ENCODE measurements at places on chromosomes 16 and 17.

- DNase-seq, result no peak
These were observed 114.4 kb downstream of the ASIC2 start for GRCh38 chr17:33178681-33179080.

DNA sequence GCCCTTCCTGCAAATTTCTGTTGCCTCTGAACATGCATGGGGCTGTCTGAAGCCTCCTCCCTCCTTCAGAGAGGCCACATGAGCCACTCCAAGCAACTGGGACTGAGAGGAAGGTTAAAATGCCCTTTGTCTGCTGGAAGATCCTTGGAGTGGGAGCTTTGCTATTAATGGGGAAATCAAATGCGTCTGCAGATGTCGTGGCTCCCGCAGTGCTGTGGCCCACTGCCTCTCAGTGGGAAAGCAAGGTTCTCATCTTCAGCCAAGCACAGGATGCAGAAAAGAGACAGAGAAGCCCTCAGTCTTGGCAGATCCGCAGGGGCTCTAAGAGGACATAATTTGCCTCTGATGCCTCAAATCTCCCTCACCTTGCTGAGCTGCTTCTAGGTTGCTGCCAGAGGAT is 34.8 kb downstream of the PEMT start:
- DNase-seq, result no peak

- peak; percentile 45 for DNase-seq
These were observed 47.1 kb upstream of the AKTIP start for GRCh38 chr16:53549970-53550690.

DNA sequence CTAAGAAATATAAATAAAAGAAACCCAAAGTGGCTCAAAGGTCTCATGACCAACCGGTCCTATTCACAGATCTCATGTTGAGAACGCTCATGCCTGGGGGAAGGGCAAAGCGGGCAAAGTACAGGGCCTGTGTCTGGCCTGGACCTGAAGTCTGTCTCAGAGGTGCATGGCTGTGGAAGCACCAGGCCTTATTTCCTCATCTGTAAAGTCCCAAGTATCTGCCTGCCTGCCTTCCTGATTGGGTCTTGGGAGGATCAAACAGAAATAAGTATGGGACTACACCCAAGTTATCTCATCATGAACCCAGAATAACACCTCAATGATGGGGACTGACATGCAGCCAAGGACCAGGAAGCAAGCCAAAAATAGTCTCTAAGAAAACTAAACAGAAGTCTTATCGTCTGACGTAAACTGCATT is 14.2 kb downstream of the AXIN2 start:
- no peak for DNase-seq

- no peak for DNase-seq
These were observed 536.5 kb upstream of the CDH11 start for GRCh38 chr16:65658349-65658748.

- no peak for DNase-seq
These were observed 23.5 kb downstream of the CACNG5 start for GRCh38 chr17:66858226-66859083.

DNA sequence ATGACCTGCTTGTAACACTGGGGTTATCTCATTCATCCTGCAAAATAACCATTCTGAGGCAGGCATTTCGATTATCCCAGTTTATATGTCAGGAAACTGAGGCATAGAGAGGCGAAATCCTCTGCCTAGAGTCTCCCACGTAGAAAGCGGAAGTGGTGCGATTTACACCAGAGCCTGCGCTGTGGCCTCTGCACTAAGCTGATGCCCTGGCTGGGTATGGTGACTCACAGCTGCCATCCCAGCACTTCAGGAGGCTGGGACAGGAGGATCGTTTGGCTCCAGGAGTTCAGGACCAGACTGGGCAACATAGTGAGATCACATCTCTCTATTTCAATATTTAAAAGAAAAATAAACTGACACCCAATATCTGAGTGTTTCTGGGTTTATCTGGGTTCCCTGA is 59.3 kb upstream of the BCO1 start:
- DNase-seq, result no peak

GRCh38 chr17:74543891-74544760 is 1.8 kb downstream of the CD300C start:
- DNase-seq, result no peak

GRCh38 chr16:50050802-50051201 is 15.0 kb upstream of the HEATR3 start:
- no peak for DNase-seq

GRCh38 chr17:28878981-28879380 is 18.6 kb downstream of the FLOT2 start:
- no peak for DNase-seq

DNA sequence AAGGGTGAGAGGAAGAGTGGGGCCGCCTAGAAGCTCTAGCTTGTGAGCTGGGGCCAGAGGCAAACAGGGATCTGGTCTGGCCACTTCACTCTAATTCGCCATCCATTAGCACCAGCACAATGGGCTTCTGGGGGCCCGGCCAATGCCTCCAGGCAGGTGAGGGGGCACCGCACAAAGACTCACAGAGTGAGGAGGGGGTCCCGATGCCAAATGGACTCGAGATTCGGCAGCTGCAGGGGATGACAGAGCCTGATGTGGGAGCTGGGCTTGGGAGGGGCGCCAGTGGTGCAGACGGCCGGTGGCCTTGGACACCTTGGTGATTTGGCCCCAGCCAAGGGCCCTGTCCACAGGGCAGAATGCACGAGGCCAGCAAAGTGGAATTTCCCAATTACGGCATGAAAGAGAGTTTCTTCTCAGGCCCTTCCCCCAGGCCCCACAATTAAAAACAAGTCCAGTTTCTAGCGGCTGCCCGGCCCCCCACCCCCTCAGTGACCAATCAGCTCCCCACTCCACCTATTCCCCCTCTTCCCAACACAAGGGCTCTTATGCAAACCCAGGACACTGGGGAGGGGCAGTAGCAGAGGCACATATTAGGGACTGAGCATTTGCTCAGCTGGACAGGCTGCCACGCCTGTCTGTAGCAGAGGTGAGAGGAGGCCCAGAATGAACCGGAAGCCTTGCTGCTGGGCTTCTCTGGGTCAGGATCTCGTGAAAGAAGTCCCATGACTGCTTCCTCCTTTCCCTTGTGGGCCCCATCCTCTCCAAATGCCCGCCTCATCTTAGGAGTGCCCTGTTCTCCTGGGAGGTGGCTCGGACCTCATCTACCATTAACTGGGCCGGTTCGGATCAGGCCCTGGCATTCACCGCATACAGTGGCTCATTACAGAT is 39.4 kb upstream of the MTSS2 start:
- peak; percentile 79 for DNase-seq

DNA sequence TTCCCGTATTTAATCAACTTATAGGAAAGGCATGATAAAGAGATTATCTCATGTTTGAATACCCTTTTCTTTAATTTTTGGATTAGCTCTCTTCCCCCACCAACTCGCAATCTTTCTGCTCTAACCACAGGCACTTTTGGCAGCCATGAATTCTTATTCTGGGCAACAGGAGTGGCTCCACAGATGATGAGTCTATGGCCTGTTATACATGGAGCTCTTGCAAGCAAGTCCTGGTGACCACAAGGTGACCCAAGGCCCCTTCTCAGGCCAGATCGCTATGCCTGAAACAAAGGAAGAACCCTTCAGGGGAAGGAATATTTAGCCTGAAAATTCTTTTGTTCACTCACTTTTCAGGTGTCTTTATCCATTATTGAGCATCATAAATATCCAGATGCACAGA is 10.8 kb upstream of the ZNF267 start:
- DNase-seq, result no peak

- DNase-seq, result no peak
These were observed 140.1 kb downstream of the ITFG1 start for GRCh38 chr16:47320546-47321310.

- no peak for DNase-seq
These were observed 115.0 kb upstream of the CIBAR2 start for GRCh38 chr16:85227084-85227945.

DNA sequence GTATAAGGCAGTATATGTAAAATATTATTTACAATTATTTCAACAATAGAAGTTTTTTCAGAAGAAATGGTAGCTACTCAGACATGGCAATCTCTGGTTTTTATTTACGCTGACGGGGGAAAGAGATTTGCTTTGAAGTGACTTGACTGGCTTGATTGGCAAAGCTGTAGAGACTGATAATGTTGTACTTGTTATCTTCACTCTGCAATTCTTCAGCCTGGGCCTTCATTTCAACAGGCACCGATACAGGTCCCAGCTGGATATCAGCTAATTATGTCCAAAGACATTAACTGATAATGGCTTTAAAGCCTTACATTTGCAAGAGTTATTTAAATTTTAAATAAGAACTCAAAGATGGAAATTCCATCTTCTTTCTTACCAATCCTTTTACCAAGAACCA is 151.4 kb upstream of the HS3ST3A1 start:
- DNase-seq, result no peak

DNA sequence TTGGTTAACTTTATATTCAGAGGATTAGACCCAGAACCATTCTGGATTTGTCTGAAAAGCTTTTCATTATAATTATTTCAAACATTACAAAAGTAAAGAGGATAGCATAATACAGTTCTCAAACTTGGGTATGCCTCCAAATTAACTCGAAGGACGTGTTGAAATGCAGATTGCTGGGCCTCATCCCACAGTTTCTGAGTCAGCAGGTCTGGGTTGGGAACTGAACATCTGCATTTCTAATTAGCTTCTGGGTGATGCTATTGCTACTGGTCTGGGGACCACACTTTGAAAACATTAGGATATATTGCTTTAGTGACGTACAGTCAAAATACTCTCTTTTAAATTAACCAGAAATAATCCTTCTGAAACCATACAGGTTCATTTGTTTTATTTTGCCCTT is 10.0 kb downstream of the TPPP3 start:
- DNase-seq, result no peak

DNA sequence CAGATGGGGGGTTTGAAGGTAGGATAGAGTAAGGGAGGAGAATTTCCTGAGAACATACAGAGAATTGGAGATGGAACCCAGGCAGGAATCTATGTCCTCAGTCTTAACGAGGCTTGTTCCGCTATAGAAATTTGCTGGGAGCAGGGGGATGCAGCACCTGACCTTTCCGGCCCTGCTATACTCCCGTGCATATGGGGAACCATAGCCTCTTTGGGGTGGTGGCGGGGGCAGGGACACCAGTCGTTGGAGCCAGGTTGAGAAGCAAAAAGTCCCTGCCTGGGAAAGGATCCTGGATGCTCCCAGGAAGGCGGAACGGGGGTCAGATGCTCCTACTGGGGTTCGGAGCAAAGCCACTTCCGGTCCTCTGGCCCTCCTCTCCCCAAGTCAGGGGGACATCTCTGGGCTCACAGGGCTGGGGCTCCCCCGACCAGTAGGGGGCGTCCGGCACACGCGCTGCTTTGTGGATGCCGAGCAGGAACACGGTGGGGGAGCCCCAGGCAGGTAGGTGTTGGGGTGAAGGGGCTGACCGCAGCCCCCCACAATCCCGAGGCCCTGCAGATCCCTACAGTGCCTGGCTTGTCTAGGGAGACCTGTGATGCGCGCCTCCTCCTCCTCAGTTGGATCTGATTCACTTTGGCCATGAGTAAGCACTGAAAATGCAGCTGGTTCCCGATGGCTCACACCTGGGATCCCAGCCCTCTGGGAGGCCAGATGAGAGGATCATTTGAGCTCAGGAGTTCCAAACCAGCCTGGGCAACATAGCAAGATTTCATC is 15.5 kb upstream of the TFAP4 start:
- peak; percentile 82 for DNase-seq

GRCh38 chr16:12201216-12201615 is 224.7 kb downstream of the SNX29 start:
- DNase-seq, result no peak

DNA sequence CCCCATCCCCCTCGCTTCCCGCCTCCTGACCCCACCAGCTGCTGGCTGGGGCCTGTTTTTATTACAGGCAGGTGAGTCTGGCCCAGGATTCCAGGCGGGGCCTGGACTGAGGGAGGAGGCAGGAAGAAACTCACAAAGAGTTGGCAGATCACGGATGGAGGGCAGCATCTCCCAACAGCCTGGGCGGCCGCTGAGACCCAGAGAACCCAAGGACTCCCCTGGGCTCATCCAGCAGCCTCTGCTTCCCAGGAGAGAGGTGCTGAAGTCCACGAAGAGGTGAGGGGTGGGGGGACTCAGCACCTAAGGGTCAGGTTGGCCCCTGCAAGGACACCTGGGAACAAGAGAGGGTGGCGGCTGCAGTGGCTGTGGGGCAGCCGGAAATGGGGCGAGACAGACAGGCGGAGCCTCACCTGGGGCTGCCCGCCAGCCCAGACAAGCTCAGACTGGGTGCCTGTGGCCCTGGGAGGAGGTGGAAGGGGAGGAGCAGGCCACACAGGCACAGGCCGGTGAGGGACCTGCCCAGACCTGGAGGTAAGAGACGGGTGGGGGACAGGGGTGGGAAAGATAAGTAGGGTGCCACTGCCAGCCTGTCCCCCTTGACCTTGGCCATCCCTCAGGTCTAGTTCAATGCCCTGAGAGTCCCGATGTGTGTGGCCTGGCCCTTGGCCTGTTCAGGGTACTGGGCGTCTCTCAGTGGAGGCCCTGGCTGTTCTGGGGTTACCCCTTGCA is 8.7 kb upstream of the ADGRG1 start:
- DNase-seq, result no peak

GRCh38 chr17:76538281-76538931 is 897 bp upstream of the CYGB start:
- DNase-seq, result no peak

DNA sequence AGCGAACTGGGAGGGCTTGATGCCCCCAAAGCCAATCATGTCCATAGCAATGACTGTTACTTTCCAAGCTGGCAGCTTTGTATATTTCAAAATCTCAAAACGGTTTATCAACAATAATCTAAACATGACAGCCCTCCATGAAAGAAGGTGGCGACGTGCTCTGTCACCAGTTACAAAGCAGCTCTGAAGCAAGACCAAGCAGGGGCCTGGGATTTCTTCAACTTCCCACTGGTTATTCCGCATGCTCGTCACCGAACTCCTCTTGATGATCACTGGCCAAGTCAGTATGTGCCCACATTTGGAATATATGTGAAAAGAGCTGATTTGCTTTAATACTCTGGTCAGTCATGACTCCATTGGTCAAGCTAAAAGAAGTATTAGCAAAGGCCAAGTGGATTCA is 175.6 kb downstream of the VPS53 start:
- DNase-seq, result no peak

GRCh38 chr17:66222798-66223350 is 6.3 kb downstream of the APOH start:
- no peak for DNase-seq

DNA sequence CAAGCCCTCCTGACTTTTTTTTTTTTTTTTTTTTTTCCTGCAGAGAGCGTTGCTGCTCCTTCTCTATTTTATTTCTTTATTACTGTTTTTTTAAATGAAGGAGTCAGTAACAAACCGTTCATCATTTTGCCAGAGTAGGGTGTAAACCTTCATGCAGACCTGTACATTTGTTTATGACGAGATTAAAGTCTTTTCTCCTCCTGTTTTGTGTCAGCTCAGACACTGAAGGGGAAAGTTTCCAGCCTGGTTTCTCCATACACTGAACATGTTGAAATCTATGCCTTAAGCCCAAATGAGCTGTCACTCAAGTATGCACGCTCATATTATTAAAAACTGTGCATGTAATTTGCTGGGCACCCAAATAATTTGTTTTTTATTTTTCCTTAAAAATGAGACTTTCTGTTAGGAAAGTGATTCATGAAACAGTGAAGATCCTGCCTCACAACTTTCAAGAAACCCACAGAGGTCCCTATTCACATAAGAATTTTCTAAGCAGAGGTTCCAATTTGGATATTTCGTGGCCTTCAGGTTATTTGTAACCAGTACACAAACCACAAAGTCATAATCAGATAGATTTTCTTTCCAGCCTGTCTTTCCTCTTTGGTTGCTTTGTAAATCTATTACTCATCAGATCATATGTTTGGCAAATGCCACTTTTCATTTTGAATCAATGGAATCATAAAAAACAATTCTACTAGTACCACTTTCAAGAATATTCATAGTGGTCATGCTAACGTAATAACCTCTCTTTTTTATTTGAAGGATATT is 700.3 kb downstream of the MAF start:
- DNase-seq, result no peak
